ENCODE measurements at places on chromosomes 3 and 15. TPM values are rescaled to one million over a fixed set of nuclear protein-coding genes. Genes with fewer than 3 reads are reported as not detected.

The PARP15 gene
- 47.2 TPM for total RNA-seq

The TP53BP1 gene
- 26.6 TPM for total RNA-seq

GRCh38 chr15:55914446-55914845, 79.0 kb downstream of the NEDD4 start:
- no peaks in the 10 kb centered on the region for H3K36me3 ChIP-seq
- DNase-seq = no peak
- H3K27me3 ChIP-seq = no peaks in the 10 kb centered on the region

GRCh38 chr15:68423359-68424296, 8.3 kb downstream of the ITGA11 start:
- H3K27me3 ChIP-seq = peaks cover 16% of the 10 kb centered on the region
- H3K36me3 ChIP-seq = no peaks in the 10 kb centered on the region
- DNase-seq = no peak

DNA sequence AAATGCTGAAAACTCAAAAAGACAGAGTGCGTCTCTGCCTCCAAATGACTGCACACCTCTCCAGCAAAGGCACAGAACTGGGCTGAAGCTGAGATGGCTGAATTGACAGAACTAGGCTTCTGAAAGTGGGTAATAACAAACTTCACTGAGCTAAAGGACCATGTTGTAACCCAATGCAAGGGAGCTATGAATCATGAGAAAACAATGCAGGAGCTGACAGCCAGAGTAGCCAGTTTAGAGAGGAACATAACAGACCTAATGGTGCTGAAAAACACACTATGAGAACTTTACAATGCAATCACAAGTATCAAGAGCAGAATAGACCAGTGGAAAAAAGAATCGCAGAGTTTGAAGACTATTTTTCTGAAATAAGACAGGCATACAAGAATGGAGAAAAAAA, 10.1 kb upstream of the AVEN start:
- peaks cover 24% of the 10 kb centered on the region for H3K36me3 ChIP-seq
- no peak overlapping the region for H3K27ac ChIP-seq
- H3K27me3 ChIP-seq = peaks cover 14% of the 10 kb centered on the region
- H3K4me3 ChIP-seq = no peak overlapping the region

All from activated CD4-positive, alpha-beta memory T cell treated with anti-CD3 and anti-CD28 coated beads, Interleukin-2, amount 10 ng/mL, durations not matched to agents 7 days and 5 days (primary cell).